RWPE2 (cell line): ENCODE measurements at places on chromosomes 1 and 21.

DNA sequence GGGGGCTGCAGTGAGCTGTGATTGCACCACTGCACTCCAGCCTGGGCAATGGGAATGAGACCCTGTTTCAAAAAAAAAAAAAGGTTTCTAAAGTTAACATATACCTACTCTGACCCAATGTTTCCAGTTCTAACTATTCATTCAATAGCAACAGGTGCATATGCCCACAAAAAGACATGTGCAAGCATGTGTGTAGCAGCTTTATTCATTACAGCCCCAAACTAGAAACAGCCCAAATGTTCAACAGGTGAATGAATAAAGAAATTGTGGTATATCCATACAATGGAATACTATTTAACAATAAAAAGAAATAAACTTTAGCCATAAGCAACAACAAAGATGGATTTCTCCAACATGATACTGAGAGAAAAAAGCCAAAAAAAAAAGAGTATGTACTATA, 21.3 kb upstream of the CTPS1 start:
- DNase-seq = no peak

- no peak for DNase-seq
Observed at GRCh38 chr1:84691122-84691783, 992 bp upstream of the SSX2IP start.

DNA sequence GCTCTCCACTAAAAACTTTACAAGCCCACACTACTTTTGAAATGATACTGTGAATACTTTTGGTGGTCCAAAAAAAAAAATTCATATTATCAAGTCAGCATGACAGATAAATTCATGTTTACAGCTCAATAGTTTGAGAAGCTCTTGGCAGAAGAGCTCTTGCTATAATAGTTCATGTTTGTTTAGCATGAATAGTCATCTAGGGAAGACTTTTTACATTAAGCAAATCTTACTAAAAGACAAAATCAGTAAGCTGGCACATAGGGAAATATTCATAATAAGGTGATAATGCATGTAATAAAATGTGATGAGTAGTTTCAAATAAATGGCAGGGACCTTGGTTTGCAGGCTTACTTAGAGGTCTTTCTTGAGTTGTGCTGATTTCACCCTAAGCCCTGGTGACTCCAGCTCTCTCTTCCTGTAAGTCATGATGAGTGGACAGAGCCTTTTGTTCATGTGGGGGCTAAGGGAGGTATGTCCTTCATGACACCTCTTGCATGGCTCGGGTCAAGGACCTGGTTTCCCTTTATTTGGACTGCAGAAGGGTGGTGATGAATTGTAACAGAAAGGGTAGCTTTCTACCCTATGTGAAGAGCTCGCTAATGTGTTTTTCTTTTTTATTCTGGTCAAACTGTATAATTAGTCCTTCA, 166.7 kb downstream of the GABPA start:
- DNase-seq = no peak

DNA sequence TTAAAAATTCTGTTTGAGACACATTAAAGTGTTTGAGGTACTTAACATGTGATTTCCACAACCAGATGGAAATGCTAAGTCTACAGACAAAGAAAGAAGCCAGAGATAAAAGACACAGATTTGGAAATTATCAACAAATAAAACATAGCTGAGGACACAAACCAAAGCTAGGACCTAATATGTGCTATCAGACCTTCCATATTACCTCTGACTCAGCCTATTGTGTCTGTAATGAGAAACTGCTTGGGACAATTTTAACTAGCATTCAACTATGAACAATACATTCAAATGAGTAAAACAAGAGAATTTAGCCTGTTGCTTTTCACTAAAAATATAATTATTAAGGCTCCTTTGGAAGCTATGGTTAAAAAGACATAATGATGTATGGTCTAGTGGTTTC, 54.6 kb downstream of the WNT2B start:
- no peak for DNase-seq

GRCh38 chr1:6634371-6635052, 9.8 kb downstream of the THAP3 start:
- DNase-seq = no peak

DNA sequence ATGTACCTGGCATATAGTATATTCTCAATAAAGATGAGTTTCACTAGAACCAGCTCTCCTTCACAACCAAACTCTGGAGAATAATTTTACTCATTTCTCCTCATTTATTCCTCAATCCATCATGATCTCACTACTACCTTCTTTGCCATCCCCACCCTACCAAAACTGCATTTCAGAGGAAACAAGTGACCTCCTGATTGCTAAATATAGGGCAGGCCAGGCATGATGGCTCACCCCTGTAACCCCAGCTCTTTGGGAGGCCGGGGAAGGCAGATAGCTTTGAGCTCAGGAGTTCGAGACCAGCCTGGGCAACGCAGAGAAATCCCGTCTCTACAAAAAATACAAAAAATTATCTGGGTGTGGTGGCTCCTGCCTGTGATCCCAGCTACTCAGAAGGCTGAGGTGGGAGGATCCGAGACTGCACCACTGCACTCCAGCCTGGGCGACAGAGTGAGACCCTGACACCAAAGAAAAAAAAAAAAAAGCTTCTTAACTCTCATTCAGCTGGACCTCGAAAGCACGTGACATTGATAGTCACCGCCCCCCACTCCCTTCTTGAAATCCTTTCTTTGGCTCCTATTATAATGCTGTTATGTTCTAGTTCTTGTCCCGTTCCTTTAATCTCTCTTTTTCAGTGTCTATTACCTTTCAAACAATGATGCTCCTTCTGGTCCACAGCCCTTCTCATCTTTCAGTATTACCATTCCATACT, 2.1 kb downstream of the TESK2 start:
- no peak for DNase-seq

GRCh38 chr1:54274448-54274847, 74.5 kb downstream of the MRPL37 start:
- no peak for DNase-seq

- no peak for DNase-seq
Observed at GRCh38 chr21:23853796-23854379, 1753.4 kb downstream of the MRPL39 start.

DNA sequence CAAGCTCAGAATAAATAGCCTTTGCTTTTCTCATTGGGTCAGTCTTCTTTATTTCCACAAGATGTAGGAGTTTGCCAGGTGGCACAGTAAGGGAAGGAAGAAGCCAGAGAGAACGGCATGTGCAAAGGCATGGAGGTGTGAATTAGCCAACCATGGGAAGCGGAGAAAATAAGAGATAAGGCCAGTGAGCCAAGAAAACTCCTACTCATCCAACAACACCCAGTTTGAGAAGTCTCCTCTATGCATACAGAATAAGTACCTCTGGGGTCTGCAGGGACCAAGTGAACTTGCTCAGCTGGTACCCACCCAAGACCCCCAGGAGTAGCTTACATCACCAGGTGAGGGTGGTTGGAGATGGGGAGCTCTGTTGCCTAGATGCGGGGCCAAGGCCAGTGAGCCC, 66.7 kb downstream of the TAS1R2 start:
- no peak for DNase-seq
